Muscle of arm (tissue), 14 donors: ENCODE measurements at places on chromosomes 5 and 9. TPM values are rescaled to one million over a fixed set of nuclear protein-coding genes. Genes with fewer than 3 reads are reported as not detected.

The PCDHGB6 gene
- polyA plus RNA-seq: not detected

The LURAP1L gene
- polyA plus RNA-seq: 13.0 TPM

The ECM2 gene
- 24.3 TPM for polyA plus RNA-seq

The CBY3 gene
- 0.32 TPM for polyA plus RNA-seq

The GNA14 gene
- polyA plus RNA-seq: 5.3 TPM

The FBN2 gene
- polyA plus RNA-seq: 36.9 TPM

The CMYA5 gene
- 278 TPM for polyA plus RNA-seq

DNA sequence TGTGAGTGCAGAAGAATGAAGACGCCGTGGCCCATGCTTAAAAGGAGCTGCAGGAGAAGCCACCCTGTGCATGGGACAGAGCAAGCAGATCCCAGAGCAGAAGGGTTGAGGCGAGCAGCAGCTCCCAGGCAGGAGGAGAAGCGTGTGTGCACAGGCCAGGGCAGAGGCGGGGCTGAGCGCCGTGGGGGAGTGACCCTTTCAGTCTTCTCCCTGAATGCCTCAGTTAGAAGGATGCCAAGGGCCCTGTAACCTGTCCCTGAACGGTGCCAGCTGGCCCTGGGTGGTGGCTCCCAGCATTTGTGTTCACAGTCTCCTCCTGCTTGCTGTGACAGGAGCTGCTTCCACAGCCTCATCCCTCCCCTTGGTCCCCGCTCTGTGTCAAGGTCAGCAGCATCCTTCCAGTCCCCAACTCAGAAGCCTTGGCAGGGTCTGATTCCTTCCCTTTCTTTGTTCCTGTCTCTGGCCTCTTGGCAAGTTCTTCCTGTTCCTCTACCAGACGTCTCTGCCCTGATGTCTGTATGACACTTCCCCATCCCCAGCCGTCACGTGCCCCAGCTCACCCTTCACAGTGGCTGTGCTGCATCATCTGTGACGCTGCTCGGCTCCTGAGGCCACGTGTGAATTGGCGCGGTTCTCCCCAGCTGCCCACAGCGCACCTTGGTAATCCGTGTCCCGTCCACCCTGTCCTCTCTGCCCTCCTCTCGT lies 5.2 kb downstream of the EXOC3 start:
- DNase-seq: no peak

DNA sequence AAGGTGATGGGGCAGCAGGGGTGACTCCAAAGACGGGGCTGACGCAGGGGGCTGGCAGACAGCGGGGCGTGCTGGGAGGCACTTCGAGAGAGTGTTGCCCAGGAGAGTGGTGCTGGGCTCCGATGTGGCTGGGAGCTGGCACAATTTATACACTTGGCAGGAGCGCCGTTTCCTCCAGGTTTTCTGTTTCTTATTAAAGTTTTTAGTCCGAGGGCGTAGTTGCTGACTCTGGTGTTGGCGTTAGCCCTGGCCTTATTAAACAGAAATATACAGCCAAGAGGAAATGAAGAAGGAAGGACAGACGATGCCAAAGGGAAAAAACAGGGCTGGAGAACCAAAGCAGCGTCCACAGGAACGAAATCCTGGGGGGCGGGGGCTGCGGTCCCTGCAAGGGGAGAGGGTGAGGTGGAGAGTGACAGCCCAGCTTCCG lies 139.6 kb upstream of the PHYKPL start:
- DNase-seq: peak; percentile 35

DNA sequence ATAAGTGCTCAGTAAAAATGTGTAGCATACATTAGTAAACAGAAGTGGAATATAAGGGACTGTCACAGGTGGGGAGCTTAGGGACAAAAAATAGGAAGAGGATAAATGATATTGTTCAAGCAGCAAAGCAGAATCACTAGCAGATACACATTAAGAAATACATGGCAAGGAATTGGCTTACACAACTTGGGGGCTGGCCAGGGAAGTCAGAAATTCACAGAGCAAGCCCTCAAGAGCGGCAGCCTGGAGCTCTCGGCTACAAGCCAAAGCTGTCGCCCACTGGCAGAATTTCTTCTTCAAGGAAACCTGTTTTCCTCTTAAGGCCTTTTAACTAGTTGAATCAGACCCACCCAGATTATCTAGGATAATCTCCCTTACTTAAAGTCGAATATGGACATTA lies 73.0 kb upstream of the SMIM23 start:
- DNase-seq: no peak

GRCh38 chr9:4849369-4849768 lies 56.6 kb downstream of the RCL1 start:
- DNase-seq: no peak

DNA sequence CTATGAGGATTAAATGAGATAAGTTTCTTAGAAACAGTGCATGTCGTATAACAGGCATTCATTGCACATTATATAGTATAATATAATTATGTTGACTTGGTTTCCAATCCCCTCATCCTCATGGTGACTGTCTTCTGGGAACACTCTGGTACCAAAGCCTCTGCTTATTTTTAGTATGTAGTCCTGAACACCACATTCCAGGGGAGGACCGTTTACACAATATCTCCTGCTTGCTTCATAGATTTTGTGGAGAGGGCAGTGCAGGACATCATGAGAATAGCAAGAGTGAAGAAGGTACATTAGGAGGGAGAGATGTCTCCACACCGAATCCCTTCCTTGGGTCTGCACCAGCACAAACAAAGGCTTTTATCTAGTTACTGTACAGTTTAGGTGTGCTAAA lies 20.5 kb upstream of the BHMT start:
- DNase-seq: no peak

GRCh38 chr5:179261301-179262125 lies 83.7 kb downstream of the ADAMTS2 start:
- DNase-seq: no peak

DNA sequence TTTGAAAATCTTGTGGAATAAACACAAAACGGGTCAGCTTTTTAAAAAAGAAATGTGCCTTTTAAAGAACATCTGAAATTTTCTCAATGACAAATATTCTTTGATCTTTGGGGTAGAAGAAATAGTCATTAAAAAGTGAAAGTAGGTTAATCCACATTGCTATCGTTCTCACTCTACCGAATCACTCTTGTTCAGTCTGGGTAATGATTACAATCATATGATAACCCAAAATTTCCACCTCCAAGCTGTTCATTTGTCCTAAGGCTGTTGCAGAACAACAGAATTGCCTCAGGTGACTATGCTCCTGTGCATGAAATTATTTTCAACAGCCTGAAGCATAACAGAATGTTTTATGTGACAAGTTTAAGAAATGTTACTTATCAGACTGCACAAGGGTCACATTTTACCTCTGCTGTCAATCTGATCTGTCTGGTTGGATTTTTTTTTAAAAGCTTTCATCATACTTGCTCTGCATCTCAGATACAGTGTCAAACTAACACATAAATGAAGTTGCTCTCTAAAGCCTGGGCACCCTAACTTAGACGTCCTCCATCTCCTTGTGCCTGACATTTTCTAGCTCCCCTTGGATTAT lies 227.3 kb downstream of the LURAP1L start:
- no peak for DNase-seq

- DNase-seq: no peak
Measured at GRCh38 chr9:93230185-93230584, 46.2 kb downstream of the WNK2 start.

DNA sequence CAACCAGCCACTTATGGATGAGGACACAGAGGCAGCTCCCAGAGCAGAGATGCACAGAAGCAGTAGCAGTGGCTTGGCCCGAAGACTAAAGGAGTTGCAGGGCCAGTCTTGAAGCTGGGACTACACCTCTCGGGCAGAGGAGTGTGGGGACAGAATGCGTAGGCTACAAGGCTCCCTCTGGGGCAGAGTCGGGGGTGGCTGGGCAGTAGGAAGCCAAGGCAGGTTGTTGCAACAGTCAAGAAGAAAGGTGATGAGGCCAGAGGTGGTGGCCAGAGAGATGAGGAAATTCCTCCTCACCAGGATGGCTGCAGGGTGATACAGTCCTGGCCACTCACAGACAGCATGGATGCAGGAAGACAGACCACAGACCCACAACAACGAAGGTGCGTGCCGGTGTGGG lies 4.9 kb upstream of the N4BP3 start:
- no peak for DNase-seq

DNA sequence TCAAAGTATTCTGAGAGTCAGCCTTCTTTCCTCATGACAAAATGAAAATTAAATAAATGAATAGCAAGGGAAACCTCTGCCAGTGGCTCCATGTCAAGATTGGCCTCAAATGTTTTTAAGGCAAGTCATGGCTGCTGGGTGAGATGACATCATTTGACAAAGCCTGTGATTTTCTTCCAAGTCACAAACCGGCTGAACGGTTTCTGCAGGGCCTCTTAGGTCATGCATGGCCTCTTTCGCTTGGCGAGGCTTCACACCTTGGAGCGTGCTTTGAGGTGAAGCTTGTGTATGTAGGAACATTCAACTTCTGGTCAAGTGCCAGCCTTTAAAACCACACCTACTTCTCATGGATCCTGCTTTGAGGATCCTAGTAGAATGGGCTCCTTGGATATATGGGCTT lies 161.0 kb upstream of the ZNF618 start:
- DNase-seq: no peak

DNA sequence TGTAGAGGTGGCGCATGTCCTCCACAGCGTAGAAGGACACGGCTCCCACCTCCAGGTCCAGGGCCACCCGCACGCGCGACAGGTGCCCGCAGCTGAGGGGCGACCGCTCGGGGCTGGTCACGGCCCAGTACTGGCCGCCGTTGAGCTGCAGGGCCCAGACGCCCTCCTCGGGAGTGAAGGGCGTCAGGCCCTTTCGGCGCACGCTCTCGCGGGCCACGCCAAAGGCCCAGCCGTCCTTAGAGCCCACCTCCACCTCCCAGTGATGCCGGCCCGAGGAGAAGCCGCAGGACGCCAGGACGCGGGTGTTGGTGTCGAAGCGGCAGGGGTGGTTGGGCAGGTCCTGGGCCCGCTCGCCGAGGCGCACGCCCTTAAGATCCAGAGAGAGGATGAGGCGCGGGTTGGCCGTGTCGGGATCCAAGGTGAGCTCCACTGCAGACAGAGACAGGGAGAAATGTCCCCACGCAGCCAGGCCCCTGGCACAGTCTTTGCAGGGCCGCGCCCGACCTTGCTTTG lies 9.7 kb downstream of the TRIM7 start:
- DNase-seq: no peak

DNA sequence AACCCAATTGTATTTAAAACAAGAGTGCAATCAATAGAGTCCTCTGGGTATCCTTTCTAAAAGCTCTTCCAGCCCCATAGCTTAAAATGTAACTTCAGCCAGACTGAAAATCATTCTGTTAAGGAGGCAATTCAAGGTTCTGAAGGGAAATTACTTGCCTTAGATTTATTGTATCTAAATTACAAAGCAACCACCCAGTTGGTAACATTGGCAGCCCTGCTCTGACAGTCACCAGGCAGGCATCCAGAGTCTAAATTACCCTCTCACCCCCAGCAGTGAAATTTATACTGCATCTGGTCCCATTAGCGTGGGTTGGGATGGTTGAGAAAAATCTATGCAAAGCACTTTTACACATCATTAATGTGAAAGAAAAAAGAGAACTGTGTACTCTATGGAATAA lies 514.7 kb downstream of the MTRR start:
- no peak for DNase-seq

DNA sequence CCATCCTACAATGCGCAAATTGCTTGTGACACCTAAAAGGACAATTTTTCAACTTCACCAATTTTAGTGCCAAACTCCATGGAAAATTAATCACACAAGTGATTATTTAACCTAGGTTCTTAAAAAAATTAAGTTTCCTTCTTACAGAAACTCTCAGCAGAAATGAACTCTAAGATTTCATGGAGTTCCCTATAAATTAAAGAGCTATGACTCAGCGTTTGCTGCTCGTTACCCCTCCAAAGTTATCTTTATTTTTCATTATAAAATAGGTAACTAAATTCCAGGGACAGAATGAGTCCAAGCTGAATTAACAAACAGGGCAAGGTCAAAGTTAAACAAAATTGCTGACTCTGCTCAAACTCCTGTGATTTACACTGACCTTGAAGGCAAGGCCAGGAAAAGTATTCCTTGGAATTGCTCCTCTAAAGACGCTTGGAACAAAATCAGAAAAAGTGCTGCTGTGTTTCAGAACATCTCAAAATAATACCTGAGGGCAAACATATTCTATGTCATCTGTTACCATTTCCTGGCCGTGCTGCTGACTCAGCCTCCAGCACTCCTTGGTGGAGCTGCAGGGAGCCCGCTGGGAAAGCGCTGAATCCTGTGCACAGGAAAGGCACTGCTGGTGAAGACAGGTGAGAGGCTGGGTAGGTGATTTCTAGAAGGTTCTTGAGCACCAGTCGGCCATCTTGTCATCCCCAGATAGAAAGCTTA lies 2.5 kb upstream of the CMBL start:
- no peak for DNase-seq

GRCh38 chr9:7452378-7452777 lies 347.2 kb downstream of the DMAC1 start:
- no peak for DNase-seq

GRCh38 chr5:170629566-170630175 lies 125.9 kb downstream of the KCNIP1 start:
- DNase-seq: no peak

GRCh38 chr9:128136816-128137793 lies 9.6 kb upstream of the PTGES2 start:
- no peak for DNase-seq

- DNase-seq: no peak
Measured at GRCh38 chr9:88802533-88802932, 188.7 kb upstream of the S1PR3 start.

- DNase-seq: no peak
Measured at GRCh38 chr5:175783739-175784138, 87.6 kb upstream of the CPLX2 start.

DNA sequence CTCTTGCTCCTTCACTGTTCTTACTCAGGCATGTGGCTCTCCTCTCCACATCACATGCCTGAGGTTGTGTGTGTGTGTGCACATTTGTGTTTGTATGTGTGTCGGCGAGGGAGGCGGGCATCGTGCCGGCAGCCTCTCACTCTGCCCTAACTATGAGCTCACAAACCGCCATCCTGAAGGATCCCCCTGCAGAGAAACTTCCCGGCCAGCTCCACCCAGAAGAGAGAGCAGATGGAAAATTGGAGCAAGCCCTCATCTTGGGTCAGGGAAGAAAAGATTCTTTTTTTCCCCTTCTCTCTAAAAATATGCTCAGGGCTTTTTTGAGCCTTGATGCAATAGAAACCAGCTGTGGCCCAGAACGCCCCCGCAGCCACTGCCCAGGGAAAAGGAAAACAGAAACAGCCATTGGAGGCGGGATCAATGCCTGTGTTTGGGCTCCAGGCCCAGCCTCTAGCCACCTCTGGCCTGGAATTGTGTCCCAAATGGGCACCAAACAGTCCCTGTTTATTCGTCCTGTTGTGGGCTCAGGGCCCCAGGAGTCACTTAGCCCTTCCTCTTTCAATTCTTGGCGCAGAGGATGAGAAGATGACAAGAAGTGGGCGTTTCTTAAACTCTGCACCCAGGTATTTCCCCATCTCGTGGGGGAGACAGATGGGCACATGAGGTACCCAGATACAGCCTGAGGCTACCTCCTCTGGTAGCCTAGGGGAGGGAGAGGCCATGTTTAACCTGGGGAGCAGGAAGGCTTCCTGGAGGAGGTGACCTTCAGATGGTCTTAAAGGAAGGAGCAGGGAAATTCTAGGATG lies 151.5 kb downstream of the RGS3 start:
- peak; percentile 88 for DNase-seq
